ENCODE measurements at places on chromosomes 2 and 18.

GRCh38 chr2:221109552-221109951 lies 462.6 kb downstream of the EPHA4 start:
- no peak overlapping the region for H3K27ac ChIP-seq
- no peaks in the 10 kb centered on the region for H3K4me1 ChIP-seq
- no peaks in the 10 kb centered on the region for H3K36me3 ChIP-seq
- no peak overlapping the region for H3K4me3 ChIP-seq
- H3K27me3 ChIP-seq = no peaks in the 10 kb centered on the region

- no peak overlapping the region for H3K27ac ChIP-seq
- DNase-seq = no peak
- no peak overlapping the region for H3K4me3 ChIP-seq
- H3K4me1 ChIP-seq = no peaks in the 10 kb centered on the region
These were observed 168.7 kb upstream of the MYO3B start for GRCh38 chr2:170009209-170009608.

DNA sequence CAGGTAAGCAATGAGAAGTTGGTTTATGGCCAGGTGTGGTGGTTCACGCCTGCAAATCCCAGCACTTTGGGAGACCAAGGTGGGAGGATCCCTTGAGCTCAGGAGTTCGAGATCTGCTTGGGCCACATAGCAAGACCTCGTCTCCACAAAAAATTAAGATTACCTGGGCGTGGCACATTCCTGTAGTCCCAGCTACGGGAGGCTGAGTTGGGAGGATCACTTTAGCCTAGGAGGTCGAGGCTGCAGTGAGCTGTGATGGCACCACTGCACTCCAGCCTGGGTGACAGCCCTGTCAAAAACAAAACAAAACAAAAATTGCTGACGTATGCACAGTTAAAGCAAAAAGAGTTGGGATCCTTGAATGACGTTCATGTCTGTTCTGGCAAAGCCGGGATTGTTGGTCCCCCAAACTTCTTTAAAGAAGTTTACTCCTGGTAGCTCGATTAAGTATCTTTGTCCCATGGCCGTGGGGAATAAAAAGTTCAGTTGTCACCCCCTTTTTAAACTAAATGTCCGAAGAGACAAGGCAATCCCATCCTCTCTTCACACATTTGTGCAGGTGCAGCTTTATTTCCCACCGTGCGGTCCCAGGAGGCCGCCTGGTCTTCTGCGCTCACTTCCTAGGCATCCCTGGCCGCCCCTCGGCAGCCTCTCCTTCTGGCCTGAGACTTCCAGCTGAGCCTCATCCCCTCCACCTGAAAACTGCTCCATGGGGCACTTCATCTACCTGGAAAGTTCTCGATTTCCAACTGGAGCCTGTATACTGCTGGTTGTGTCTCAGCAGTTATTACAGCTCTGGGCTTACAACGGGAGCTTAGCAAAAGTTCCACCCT lies 762 bp upstream of the SPOPL start:
- no peak for DNase-seq
- H3K27me3 ChIP-seq = no peaks in the 10 kb centered on the region
- peak overlapping the region; percentile 64 for H3K27ac ChIP-seq
- H3K4me1 ChIP-seq = peaks cover 21% of the 10 kb centered on the region
- peak overlapping the region; percentile 60 for H3K4me3 ChIP-seq

GRCh38 chr2:138620431-138620830 lies 118.9 kb downstream of the SPOPL start:
- no peaks in the 10 kb centered on the region for H3K4me1 ChIP-seq
- H3K27me3 ChIP-seq = no peaks in the 10 kb centered on the region
- no peak overlapping the region for H3K27ac ChIP-seq
- no peaks in the 10 kb centered on the region for H3K36me3 ChIP-seq

DNA sequence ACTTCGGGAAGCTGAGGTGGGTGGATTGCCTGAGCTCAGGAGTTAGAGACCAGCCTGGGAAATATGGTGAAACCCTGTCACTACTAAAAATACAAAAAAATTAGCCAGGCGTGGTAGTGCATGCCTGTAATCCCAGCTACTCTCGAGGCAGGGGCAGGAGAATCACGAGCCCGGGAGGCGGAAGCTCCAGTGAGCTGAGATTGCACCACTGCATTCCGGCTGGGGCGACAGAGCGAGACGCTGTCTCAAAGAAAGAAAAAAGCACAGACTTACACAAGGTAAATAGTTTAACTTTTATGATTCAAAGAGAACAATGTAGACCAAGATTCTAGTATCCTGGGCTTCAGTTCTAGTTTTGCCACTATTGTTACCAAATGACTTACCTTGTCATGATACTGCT lies 37.4 kb downstream of the NCKAP1 start:
- no peaks in the 10 kb centered on the region for H3K4me1 ChIP-seq
- no peaks in the 10 kb centered on the region for H3K36me3 ChIP-seq
- no peaks in the 10 kb centered on the region for H3K27me3 ChIP-seq
- no peak overlapping the region for H3K27ac ChIP-seq
- no peak for DNase-seq

GRCh38 chr2:14903709-14904374 lies 271.3 kb downstream of the LRATD1 start:
- H3K36me3 ChIP-seq = no peaks in the 10 kb centered on the region
- no peak overlapping the region for H3K27ac ChIP-seq
- H3K27me3 ChIP-seq = no peaks in the 10 kb centered on the region
- H3K4me3 ChIP-seq = no peak overlapping the region

- H3K27ac ChIP-seq = no peak overlapping the region
- H3K27me3 ChIP-seq = no peaks in the 10 kb centered on the region
- H3K4me1 ChIP-seq = no peaks in the 10 kb centered on the region
- H3K4me3 ChIP-seq = no peak overlapping the region
These were observed 124.1 kb upstream of the MYCN start for GRCh38 chr2:15816226-15816625.

GRCh38 chr2:194327196-194327888 lies 1329.7 kb upstream of the SLC39A10 start:
- no peaks in the 10 kb centered on the region for H3K4me1 ChIP-seq
- no peaks in the 10 kb centered on the region for H3K27me3 ChIP-seq
- H3K4me3 ChIP-seq = no peak overlapping the region
- H3K27ac ChIP-seq = no peak overlapping the region
- DNase-seq = no peak

Measured in CD8-positive, alpha-beta memory T cell (primary cell).